ENCODE measurements at places on chromosomes 4 and X.

DNA sequence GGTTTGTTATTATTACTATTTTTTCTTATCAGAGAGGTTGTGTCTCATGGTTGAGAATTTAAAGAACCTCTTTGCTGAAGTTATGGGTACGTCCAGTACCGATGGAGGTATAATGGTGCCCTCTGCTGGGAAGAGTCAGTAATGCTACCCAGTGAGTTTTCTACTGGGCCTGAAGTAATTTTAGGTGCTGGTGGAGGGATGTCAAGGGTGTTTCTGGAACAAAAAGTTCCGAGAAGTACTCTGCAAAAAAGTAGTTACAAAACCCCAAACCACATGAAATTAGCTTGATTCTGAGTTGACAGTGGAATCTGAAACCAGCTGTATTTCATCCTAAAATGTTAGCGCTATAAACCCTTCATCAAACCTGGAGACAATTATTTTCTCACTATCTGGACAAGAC is 102.5 kb upstream of the MID1 start:
- no peaks in the 10 kb centered on the region for H3K36me3 ChIP-seq
- peak; percentile 17 for DNase-seq
- no peak overlapping the region for H3K27ac ChIP-seq
- no peak overlapping the region for H3K4me3 ChIP-seq
- no peaks in the 10 kb centered on the region for H3K27me3 ChIP-seq

DNA sequence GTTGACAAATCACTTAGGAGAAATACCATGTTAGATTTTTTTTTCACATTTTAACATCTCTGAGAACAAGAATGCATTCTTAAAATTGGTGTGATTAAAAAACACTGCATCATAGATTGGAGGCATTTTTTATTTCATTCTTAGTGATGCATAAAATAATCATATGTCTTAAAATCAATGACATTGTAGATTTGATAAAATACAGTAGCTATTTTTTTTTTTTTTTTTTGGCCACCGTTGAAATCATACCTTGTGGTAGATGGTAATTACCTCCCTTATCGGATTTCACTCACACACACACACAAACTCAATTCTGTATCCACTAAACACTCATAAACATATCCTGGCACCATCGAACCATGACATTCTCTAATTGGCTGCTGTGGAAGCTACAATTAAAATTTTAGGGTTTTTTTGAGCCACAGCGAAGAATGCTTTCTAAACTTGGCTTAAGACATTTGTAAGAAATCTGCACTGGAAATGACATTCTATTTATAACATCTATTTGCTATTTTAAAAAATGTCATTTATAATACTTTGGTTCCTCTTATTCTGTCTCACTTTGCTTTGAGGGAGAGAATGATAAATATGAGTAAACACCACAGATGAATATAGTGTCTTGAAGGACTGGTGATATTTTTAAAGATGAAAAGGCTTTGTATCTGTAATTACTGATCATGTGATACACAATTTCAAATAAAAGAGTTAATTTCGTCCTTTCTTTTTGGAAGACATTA is 60.1 kb downstream of the CCSER1 start:
- no peaks in the 10 kb centered on the region for H3K36me3 ChIP-seq
- H3K27me3 ChIP-seq = no peaks in the 10 kb centered on the region
- H3K4me3 ChIP-seq = no peak overlapping the region
- H3K4me1 ChIP-seq = no peaks in the 10 kb centered on the region
- no peak for DNase-seq

DNA sequence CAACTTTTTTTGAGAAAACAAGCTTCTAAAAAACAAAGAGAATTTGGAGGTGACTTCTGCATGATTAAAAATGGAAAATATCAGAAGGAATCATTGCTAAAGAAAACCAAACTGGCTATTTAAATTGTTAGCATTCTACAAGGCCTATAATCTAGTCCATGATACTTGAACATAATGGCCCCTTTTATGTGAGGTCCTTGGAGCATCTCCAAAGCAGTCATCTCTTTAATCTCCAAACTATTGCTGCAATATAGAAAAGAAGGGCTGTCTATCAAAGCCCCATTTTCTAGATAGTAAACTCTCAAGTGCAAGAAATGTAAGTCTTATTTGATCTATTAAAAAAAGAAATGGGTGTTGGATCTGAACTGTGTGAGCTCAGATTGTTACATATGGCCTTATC is 615.1 kb downstream of the CENPC start:
- no peak overlapping the region for H3K4me3 ChIP-seq
- H3K27ac ChIP-seq = no peak overlapping the region
- no peak for DNase-seq

DNA sequence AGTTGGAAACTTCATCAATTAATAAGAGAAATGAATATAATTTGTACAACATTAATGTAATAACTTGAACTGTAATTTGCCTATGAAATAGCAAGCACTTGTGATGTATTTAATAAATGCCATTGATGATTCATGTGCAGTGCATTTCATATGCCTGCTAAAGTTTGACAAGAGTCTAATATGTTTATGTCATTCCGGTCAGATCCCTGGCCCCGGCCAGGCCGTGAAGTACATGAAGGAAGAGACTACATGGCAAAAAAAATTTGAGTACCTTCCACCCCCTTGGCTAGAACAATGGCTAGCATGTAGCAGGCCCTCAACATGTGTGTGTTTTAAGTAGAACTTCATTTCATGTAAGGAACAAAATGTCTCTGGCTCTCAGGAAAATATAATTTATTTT is 161.3 kb downstream of the ATP10D start:
- H3K27ac ChIP-seq = no peak overlapping the region
- no peak overlapping the region for H3K4me3 ChIP-seq

GRCh38 chr4:185015108-185015507 is 3.2 kb upstream of the HELT start:
- DNase-seq = no peak
- no peak overlapping the region for H3K4me3 ChIP-seq
- H3K27ac ChIP-seq = no peak overlapping the region
- H3K27me3 ChIP-seq = peaks cover 72% of the 10 kb centered on the region

GRCh38 chrX:149717803-149718202 is 5.9 kb downstream of the MAGEA11 start:
- no peaks in the 10 kb centered on the region for H3K27me3 ChIP-seq
- H3K4me1 ChIP-seq = no peaks in the 10 kb centered on the region
- H3K4me3 ChIP-seq = no peak overlapping the region
- no peak for DNase-seq
- H3K36me3 ChIP-seq = no peaks in the 10 kb centered on the region
- H3K27ac ChIP-seq = no peak overlapping the region

DNA sequence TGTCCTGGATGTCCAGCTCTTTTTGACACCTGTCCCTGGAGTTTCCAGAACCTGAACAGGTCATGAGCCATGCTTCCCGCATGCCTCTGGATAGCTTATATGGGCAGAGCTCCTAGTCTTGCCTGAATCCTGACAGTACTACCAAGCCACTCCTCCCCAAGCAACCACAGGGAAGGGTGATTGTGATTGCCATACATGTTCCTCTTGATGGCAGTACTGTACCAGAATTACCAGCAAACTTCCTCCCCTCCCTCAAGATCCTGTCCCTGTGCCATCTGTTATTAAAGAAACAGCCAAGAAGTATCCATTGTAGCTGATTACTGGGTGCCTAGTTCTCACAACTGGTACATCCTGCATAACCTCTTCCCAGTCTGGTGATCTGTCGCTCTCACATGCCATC is 264.3 kb upstream of the AGTR2 start:
- DNase-seq = no peak
- no peaks in the 10 kb centered on the region for H3K36me3 ChIP-seq
- H3K4me1 ChIP-seq = no peaks in the 10 kb centered on the region
- H3K4me3 ChIP-seq = no peak overlapping the region

DNA sequence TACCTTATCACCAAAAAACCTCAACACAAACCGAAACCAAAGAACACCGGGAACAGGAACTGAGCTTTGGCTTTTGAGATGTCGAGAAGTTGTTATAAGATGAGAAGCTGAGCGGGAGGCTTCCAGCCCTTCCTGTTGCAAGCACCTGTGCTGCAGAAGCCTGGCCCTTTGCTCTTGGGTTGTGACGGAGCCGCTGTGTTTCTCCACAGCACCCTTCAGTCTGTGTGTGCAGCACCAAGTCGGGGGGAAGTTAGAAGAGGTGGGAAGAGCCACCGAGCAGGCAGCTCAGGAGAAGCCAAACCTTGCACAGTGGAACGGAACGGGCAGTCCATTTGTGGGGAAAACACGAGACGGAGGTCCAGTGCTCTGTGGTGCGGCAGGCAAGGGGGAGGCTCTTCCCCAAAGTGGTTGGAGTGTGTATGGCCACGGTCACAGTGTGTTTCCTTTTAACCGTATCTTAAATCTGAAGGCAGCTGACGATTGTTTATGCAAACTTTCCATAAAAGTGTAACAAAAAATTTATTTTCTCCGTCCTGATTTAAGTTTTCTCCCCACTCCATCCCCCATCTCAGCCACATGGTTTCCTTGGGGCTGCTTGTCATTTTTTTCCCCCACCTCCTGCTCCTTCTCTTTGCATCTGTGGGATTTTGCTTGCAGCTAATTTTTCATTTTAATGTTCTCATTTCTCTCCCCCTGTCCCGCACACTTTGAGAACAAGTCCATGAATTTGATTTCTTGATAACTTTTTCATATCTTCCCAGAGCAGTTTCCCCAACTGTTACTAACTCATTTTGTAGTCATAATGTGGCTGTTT is 123.7 kb downstream of the STOX2 start:
- H3K4me3 ChIP-seq = peak overlapping the region; percentile 64
- H3K36me3 ChIP-seq = no peaks in the 10 kb centered on the region
- peaks cover 20% of the 10 kb centered on the region for H3K4me1 ChIP-seq
- peak; percentile 31 for DNase-seq

- peaks cover 5% of the 10 kb centered on the region for H3K4me1 ChIP-seq
- H3K27me3 ChIP-seq = peaks cover 41% of the 10 kb centered on the region
- DNase-seq = no peak
- no peak overlapping the region for H3K4me3 ChIP-seq
- H3K27ac ChIP-seq = no peak overlapping the region
Measured at GRCh38 chrX:140503714-140504351, 1.0 kb downstream of the SOX3 start.

- DNase-seq = no peak
- H3K4me3 ChIP-seq = no peak overlapping the region
- H3K36me3 ChIP-seq = no peaks in the 10 kb centered on the region
- peaks cover 2% of the 10 kb centered on the region for H3K4me1 ChIP-seq
- H3K27me3 ChIP-seq = peaks cover 9% of the 10 kb centered on the region
Measured at GRCh38 chr4:159395693-159396092, 292.8 kb downstream of the RAPGEF2 start.

GRCh38 chr4:154427149-154427548 is 64.5 kb downstream of the DCHS2 start:
- peaks cover 11% of the 10 kb centered on the region for H3K27me3 ChIP-seq
- no peak overlapping the region for H3K4me3 ChIP-seq
- DNase-seq = no peak
- H3K36me3 ChIP-seq = no peaks in the 10 kb centered on the region

DNA sequence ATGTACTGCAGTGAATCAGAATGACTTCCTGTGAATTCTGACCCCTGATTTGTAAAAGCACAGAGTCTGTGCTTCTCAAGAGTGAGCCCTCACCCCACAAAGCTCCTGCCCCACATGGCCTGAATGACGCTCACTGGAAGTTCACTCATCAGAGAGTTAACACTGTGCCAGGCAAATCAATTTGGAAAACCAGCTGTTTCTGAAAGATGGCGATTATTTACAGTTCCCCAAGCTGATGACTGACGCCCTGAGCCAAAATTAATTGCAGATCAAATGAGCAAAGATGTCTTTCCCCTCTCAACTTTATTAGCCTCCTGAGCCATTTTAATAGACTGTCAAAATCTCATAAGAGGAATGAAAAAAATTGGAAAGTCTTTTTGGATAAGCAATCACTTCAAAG is 118.0 kb downstream of the SLC2A9 start:
- no peak overlapping the region for H3K4me3 ChIP-seq
- H3K27ac ChIP-seq = no peak overlapping the region
- no peaks in the 10 kb centered on the region for H3K36me3 ChIP-seq

- no peaks in the 10 kb centered on the region for H3K36me3 ChIP-seq
- H3K27ac ChIP-seq = no peak overlapping the region
- no peak overlapping the region for H3K4me3 ChIP-seq
- no peak for DNase-seq
- no peaks in the 10 kb centered on the region for H3K4me1 ChIP-seq
Measured at GRCh38 chrX:27236681-27237080, 226.5 kb downstream of the PPP4R3C start.

GRCh38 chr4:121253961-121254360 is 89.8 kb upstream of the TNIP3 start:
- no peak overlapping the region for H3K4me3 ChIP-seq
- H3K36me3 ChIP-seq = no peaks in the 10 kb centered on the region
- no peaks in the 10 kb centered on the region for H3K27me3 ChIP-seq
- H3K4me1 ChIP-seq = peaks cover 77% of the 10 kb centered on the region
- peak; percentile 19 for DNase-seq

GRCh38 chr4:182969651-182970279 is 52.6 kb upstream of the DCTD start:
- H3K36me3 ChIP-seq = no peaks in the 10 kb centered on the region
- DNase-seq = no peak
- H3K4me3 ChIP-seq = no peak overlapping the region

- H3K4me1 ChIP-seq = peaks cover 5% of the 10 kb centered on the region
- H3K4me3 ChIP-seq = no peak overlapping the region
- no peaks in the 10 kb centered on the region for H3K36me3 ChIP-seq
- H3K27ac ChIP-seq = no peak overlapping the region
Measured at GRCh38 chrX:106450405-106450804, 161.4 kb upstream of the RADX start.

DNA sequence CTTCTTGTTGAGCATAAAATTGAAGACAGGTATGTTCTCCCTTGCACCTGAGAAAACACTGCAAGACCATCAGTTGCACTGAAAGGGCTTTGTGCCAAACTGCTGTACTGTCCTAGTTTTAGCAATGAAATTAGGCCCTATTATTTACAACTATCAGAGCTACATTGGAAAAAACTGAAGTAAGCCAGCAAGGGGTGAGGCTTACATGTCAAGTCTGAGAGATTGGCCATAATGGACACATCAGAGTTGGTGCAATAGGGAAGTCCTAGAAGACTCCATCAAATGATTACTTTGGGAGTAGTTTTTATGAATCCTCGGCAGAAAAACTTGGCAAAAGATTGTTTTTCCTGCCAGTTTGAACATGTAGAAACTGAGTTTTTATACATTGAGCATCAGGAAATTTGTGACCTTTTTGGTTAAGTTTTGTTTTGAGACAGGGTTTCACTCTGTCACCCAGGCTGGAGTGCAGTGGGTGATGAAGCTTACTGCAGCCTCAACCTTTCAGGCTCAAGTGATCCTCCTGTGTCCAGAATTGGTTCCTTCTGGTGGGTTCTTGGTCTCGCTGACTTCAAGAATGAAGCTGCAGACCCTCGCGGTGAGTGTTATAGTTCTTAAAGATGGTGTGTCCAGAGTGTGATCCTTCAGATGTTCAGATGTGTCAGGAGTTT is 160.1 kb upstream of the BANK1 start:
- DNase-seq = no peak
- no peaks in the 10 kb centered on the region for H3K36me3 ChIP-seq
- no peak overlapping the region for H3K27ac ChIP-seq
- no peaks in the 10 kb centered on the region for H3K4me1 ChIP-seq
- no peak overlapping the region for H3K4me3 ChIP-seq

GRCh38 chr4:90207887-90208454 is 80.8 kb downstream of the CCSER1 start:
- no peaks in the 10 kb centered on the region for H3K27me3 ChIP-seq
- H3K36me3 ChIP-seq = no peaks in the 10 kb centered on the region
- no peaks in the 10 kb centered on the region for H3K4me1 ChIP-seq
- no peak for DNase-seq
- H3K4me3 ChIP-seq = no peak overlapping the region
